Left ventricle myocardium inferior (tissue), 1 donor: ENCODE measurements at places on chromosomes 6 and 20.

- DNase-seq, result no peak
Observed at GRCh38 chr6:135994857-135995544, 143.5 kb downstream of the PDE7B start.

GRCh38 chr20:42024653-42025052, 406.5 kb upstream of the CHD6 start:
- no peak for DNase-seq

GRCh38 chr6:108877046-108877751, 29.0 kb downstream of the ARMC2 start:
- peak; percentile 68 for DNase-seq

GRCh38 chr6:7115543-7116231, 7.9 kb downstream of the RREB1 start:
- DNase-seq, result no peak

GRCh38 chr6:29925727-29926412, 16.5 kb upstream of the HLA-A start:
- peak; percentile 20 for DNase-seq
